ENCODE measurements at places on chromosomes 5 and 9.

- peaks cover 9% of the 10 kb centered on the region for H3K4me1 ChIP-seq
- H3K27me3 ChIP-seq = no peaks in the 10 kb centered on the region
- H3K36me3 ChIP-seq = no peaks in the 10 kb centered on the region
- DNase-seq = no peak
- no peak overlapping the region for H3K4me3 ChIP-seq
Observed at GRCh38 chr5:144036476-144036875, 134.0 kb downstream of the YIPF5 start.

DNA sequence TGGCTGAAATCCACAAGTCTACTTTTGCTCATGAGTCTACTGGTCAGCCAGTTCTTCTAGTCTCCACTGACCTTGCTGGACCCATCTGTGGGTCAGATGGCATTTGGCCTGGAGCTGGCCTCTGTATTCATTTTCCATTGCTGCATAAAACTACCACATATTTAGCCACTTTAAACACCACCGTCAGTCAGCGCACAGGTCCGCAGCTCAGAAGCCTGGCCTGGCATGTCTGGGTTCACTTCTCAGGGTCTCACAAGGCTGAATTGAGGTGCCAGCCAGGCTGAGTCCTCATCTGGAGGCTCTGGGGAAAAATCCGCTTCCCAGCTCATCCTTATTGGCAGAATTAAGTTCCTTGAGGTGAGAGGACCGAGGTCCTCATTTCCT is 54.7 kb downstream of the BARX1 start:
- no peaks in the 10 kb centered on the region for H3K27me3 ChIP-seq
- no peaks in the 10 kb centered on the region for H3K36me3 ChIP-seq
- no peak overlapping the region for H3K4me3 ChIP-seq
- H3K4me1 ChIP-seq = no peaks in the 10 kb centered on the region
- no peak for DNase-seq

GRCh38 chr5:54721116-54721515 is 203.6 kb downstream of the SNX18 start:
- peaks cover 17% of the 10 kb centered on the region for H3K4me1 ChIP-seq
- no peak for DNase-seq
- H3K4me3 ChIP-seq = no peak overlapping the region

DNA sequence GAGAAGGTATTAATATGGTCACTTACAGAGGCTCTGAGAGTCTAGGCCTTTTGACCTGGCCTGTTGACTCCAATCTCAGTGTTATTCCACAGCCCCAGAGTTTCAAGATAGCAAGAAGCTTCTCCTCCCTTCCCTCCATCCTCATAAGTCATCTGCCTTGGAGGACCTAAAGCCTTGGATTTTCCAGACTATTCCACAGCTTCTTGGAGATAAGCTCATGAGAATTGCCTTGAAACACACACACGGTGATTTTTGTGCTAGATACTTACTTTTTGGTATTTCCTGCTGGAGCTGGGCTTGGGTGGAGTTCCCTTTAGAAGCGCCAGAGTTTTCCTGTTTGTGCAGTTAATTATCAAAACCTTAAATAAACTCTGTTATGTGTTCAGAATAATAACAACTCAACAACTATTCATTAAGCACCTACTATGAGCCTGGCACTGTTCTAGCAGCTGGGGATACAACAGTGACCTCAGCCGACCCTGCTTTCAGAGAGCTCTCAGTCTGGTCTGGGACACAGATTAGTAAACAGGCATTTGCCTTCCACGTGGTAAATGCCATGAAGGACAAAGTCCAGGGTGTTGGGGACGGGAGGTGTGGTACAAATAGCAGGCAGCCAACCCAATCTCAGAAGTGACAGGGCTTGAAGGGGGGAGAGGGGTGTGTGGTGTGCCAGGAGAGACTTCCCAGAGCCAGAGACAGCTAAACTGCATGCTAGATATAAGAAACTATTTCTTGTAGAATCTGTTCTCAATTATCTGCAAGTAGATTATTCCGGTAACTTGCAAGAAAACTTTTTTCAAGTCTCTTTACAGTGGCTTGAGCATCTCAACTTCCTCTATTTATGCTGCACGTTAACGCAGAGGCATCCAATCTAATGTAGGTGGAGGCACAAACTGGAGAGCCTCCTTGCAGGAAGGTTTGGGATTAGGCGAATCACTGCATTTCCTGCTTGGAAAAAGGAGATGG is 55.9 kb upstream of the KLF9 start:
- H3K4me3 ChIP-seq = no peak overlapping the region
- peaks cover 54% of the 10 kb centered on the region for H3K4me1 ChIP-seq
- DNase-seq = no peak

DNA sequence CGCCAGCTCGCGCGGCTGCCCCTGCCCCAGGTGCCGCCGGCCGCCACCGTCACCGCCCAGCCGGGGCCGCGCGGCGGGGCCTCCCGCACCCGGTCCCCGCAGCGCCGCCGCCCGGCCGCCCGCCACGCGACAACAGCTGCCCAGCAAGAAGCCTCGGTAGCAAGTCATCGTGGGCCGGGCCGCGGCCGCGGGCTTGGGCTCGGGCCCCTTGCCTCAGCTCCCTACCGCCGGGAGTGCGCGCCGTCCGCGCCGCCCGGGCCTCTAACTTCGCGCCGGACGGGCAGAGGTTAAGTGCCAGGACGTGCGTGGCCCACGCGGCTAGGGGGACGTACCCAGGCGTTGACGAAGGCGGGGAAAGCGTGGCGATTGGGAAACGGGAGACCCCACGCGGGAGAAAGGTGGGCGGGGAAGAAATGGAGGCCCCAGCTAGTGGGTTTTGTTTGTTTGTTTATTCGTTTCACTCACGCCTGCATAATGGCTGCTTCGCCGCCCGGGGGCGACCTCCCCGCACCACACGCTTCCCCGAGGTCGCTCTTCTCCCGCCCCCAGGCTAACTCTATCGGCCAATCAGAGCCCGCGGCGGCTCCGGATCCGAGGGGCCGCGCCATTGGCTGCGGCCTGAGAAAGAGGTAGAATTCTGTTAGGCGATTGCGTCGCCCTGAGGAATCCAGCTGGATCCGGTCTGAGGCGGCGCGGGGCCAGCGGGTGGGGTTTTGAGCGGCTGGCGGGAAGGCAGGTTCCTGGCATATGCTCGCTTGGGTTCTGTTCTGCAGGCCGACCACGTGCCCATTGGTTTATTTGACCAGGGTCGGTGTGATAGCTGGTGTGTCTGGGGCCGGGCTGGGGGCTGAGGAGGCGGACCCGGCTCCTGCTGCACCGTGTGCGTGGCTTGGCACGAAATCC is at the start of gene NADK2:
Gene NADK2, minus strand, starts transcription at position 295 of the 903 bp plus-strand sequence. Its CDS starts 127 bp downstream, at position 168.
- peak within 1 kb of the TSS; percentile 97 for H3K4me3 ChIP-seq
- no peaks in the 10 kb centered on the region for H3K36me3 ChIP-seq
- no peaks in the 10 kb centered on the region for H3K27me3 ChIP-seq

DNA sequence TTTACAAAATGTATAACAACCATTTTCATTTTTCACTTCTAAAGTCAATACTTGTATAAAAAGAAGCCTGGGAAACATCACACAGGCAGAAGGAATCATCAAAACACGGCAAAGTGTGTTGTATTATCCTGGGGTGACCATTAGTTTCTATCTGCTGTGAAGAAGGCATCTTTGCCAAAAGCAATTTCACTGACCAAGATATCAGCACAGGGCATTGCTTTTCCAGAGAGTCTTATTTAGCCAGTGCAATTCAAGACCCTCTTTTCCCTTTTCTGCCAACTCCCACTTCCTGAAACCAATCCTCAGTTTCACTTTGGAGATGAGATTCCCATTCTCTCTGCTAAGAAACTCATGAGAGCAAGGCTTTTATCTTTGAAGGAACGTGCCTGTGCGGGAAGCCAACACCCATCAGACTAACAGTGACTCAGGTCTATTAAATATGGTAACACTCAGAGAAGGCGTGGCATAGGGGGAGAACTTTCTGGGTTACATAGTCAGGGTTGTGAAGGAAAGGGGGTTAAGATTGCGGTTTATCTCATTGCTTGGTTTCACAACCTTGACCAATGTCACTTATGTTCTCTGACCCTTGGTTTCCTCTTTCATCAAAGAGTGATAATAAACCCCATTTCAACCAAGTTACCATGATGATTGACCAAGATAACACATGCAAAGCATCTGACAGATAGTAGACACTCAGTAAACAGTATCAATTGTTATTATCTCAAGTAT is 666.9 kb upstream of the KLF4 start:
- peaks cover 5% of the 10 kb centered on the region for H3K4me1 ChIP-seq
- no peak overlapping the region for H3K27ac ChIP-seq
- H3K27me3 ChIP-seq = no peaks in the 10 kb centered on the region
- H3K4me3 ChIP-seq = no peak overlapping the region

- H3K4me3 ChIP-seq = no peak overlapping the region
- H3K4me1 ChIP-seq = no peaks in the 10 kb centered on the region
- H3K27me3 ChIP-seq = no peaks in the 10 kb centered on the region
- no peak overlapping the region for H3K27ac ChIP-seq
- no peak for DNase-seq
Observed at GRCh38 chr5:112614986-112615385, 122.7 kb upstream of the APC start.

GRCh38 chr5:172412724-172413286 is 41.5 kb downstream of the SH3PXD2B start:
- H3K4me3 ChIP-seq = no peak overlapping the region
- H3K27ac ChIP-seq = peak overlapping the region; percentile 98
- H3K4me1 ChIP-seq = peaks cover 77% of the 10 kb centered on the region
- no peak for DNase-seq
- H3K27me3 ChIP-seq = no peaks in the 10 kb centered on the region

DNA sequence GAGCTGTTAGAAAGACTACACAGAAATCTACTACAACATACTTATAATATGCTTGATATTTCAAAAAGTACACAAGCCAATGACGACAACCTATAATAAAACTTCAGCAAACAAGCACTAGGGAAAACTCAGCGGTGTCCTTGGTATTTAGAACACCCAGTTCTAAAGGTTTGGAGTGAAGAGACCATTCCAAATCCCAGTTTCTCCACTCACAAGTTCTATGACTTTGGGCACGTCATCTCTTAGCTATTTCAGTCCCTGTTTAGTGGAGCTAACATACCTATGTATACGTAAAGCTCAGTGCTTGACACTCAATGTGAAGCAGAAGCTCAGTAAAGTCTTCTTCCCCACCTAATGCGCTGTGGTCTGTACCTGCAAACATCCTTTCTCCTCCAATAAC is 52.8 kb downstream of the MLLT3 start:
- DNase-seq = no peak
- peak overlapping the region; percentile 17 for H3K27ac ChIP-seq
- H3K36me3 ChIP-seq = no peaks in the 10 kb centered on the region
- no peak overlapping the region for H3K4me3 ChIP-seq
- peaks cover 19% of the 10 kb centered on the region for H3K4me1 ChIP-seq

DNA sequence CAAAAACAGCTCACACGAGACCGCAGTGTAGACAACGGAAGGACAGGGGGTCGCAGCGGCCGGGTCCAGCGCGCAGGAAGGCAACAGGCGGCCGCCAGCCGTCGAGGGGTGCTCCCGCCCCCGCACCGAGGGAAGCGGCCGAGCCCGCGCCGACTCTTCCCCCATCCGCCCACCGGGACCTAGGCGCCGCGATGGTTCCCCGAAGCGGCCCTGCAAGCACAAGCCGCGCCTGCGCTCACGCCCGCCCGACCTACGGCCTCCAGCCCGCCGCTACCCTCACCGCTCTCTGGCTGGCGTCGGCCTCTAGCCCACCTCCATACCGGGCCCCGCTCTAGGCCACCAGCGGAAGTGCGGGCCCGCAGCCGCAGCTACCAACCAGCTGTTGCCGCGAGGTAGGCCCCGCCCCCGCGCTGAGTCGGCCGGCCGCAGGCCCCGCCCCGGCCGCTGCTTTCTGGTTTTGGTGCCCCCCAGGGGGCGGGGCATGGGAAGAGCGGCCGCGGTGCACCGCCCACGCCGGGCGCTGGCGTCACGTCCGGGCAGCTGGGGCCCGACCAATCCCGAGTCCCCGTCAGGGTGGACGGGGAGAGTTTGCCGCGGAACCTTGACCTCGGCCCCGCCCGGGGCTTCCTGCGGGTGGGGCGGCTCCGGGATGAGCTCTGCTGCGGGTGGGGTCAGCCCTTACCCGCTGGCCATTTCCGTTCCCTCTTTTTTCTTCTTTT is at the start of gene SETX:
Gene SETX, minus strand, starts transcription at position 350 of the 719 bp plus-strand sequence. CDS start 5,558 bp downstream, outside the sequence.
- no peaks in the 10 kb centered on the region for H3K27me3 ChIP-seq
- peaks cover 43% of the 10 kb centered on the region for H3K4me1 ChIP-seq
- peak; percentile 95 for DNase-seq
- H3K27ac ChIP-seq = peak within 1 kb of the TSS; percentile 92

DNA sequence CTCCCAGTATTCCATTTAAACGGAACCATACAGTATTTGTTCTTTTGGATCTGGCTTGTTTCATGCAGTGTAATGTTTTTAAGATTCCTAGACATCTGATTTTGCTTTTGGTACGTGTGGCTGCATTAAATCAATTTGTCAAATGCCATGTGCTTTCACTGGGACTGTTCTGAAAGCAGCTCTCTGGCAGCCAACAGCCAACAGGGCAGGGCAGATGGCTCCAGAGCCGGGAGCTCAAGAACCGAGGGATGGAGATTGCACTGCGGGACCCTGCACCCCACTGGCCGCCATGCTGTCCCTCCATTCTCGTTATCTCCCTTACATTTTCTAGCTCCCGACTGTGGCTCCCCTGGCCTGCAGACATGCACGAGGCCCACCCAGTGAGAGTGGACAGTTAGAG is 33.4 kb upstream of the AIF1L start:
- H3K4me1 ChIP-seq = no peaks in the 10 kb centered on the region
- DNase-seq = no peak
- no peak overlapping the region for H3K4me3 ChIP-seq
- no peaks in the 10 kb centered on the region for H3K36me3 ChIP-seq
- no peaks in the 10 kb centered on the region for H3K27me3 ChIP-seq
- no peak overlapping the region for H3K27ac ChIP-seq

DNA sequence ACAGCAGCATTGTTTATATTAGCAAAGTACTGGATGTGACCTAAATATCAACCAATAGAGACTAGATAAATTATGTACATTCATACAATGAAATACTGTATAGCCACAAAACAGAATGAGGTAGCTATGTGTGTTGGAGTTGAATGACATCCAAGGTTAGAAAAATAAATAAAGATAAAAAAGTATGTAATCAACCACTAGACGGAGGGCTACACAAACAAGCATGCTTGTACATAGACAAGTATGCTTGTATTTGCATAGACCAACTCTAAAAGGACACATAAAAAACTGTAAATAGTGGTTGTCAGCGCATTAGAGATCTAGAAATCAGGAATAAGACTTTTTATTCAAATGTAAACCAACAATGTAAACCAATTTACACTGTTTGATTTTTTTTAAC is 3.0 kb downstream of the FEM1C start:
- H3K4me1 ChIP-seq = peaks cover 69% of the 10 kb centered on the region
- H3K36me3 ChIP-seq = no peaks in the 10 kb centered on the region
- no peaks in the 10 kb centered on the region for H3K27me3 ChIP-seq
- H3K27ac ChIP-seq = peak overlapping the region; percentile 98
- peak overlapping the region; percentile 73 for H3K4me3 ChIP-seq
- DNase-seq = no peak

- no peak overlapping the region for H3K4me3 ChIP-seq
- H3K27ac ChIP-seq = no peak overlapping the region
- H3K36me3 ChIP-seq = no peaks in the 10 kb centered on the region
- DNase-seq = no peak
- peaks cover 12% of the 10 kb centered on the region for H3K4me1 ChIP-seq
Observed at GRCh38 chr9:18299449-18299848, 174.5 kb upstream of the ADAMTSL1 start.
